ENCODE measurements at places on chromosomes 12 and 14.

DNA sequence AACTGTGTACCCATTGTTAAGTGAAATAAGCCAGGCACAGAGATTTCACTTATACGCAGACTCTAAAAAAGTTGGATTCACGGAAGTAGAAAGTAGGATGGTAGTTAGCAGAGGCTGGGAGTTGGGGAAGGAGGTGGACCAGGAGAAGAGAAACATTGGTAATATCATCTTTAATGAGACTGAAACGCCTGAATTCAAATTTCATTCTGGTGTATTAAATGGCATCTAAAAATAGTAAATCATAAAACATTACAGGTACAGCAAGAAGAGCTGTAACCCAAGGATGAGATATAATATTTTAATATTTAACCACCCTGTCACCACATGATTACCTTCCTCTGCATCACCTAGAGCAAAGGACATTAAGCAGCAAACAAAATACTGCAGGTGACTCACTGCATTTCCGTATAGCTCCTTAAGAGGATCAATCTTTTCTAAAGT, 99.4 kb downstream of the EPS8 start:
- DNase-seq = peak; percentile 64

DNA sequence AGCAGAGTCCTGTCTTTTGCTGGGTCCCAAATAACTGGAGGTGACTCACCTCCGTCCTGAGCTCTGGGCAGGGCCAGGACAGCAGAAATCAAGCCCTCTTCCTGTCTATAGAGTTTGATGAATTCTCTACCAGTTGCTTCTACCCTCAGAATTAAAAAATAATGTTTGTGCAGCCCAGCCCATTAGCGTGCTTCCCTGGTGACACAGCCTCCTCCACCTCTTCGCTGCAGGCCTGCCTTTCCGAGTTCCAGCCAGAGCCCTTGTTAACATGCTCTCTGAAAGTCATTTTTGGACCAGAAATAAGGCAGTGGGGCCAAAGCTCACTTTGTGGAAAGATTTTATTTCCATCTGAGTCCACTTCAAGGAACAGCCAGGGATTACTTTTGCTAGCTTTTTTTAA, 94.0 kb downstream of the TBX5 start:
- DNase-seq = no peak

DNA sequence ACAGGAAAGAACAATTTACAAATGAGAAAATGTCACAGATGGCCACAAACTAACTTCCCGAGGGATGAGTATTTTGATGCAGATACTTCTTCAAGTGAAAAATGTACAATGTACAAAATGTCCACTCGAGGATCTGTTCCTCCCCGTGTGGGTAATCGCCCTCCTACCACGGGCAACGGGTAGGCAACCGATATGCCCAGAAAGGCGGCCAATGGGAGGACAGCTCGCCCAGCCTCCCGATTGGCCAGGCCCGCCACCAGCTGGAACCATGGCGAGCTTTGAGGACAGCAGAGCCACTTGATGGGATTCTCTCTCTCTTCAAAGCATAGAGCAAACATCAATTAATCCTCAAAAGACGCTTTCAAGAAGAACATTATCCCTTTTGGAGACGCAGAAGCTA, 42.3 kb downstream of the DPF3 start:
- no peak for DNase-seq

- no peak for DNase-seq
Measured at GRCh38 chr12:68270358-68270757, 17.0 kb upstream of the IL22 start.

DNA sequence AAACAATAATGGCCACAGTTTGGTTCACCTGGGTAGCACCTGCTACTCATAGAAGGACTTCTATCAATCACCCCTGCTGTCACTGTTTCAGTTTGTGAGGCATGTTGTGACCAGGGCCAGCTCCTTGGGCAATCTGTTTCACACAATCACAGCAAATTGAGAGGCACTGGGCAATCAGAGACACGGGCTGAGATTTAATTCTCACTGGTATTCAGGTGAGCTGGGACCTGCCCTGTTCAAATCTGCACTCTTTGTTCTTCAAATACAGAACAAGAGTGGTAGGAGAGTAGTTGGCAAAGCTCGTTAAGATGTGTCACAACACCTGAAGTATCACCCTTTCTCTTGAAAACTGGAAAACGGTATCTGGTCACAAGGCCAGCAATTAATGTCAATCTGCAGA, 57.8 kb upstream of the NAP1L1 start:
- DNase-seq = no peak

DNA sequence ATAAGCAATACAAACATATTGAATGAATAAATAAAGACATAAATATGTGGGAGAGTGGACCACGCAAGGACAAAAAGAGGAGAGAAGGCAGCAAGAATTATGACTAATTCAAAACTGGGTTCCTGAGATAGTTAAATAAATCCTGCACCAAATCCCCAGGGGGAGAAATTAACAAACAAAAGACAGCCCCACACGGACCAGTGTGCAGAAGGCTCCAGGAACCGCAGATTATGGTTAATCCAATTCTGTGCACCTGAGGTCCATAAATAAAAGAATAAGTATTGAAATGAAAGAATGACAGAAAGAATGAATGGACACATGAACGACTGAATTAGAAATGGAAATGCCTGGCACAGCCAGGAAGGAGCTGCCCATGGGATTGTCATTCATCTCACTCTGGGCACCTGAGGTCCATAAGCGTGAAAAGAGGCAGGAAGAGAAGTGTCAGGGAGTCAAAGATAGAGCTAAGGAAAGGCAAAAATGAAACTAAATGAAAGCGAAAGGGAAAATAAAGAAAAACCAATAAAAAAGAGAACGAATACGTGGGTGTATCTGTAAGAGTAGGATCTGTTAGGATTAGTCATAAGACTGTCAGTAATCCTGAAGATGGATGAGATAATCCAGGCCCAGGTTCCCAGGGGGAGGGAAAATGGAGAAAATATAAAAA, 23.3 kb downstream of the MEG3 start:
- no peak for DNase-seq

- DNase-seq = peak; percentile 72
Measured at GRCh38 chr14:47917344-47917954, 242.0 kb upstream of the MDGA2 start.

DNA sequence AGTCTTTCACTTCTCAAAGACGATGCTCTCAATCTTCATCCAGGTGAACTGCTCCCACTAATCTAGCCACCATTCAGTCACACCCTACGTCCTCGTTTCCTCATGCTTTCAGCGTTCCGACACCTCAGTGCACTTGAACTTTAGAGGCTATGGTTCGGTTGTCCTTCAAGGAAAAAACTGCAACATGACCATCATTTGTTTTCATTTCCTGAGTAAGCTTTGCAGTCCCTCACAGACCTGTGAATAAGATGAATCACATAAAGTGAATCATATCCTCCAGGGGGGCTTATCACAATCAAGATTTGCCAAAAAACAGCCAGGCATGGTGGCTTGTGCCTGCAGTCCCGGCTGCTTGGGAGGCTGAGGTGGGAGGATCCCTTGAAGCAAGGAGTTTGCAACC, 80.2 kb downstream of the TMCC3 start:
- DNase-seq = no peak

- DNase-seq = no peak
Measured at GRCh38 chr14:55800156-55800785, 220.3 kb downstream of the KTN1 start.

DNA sequence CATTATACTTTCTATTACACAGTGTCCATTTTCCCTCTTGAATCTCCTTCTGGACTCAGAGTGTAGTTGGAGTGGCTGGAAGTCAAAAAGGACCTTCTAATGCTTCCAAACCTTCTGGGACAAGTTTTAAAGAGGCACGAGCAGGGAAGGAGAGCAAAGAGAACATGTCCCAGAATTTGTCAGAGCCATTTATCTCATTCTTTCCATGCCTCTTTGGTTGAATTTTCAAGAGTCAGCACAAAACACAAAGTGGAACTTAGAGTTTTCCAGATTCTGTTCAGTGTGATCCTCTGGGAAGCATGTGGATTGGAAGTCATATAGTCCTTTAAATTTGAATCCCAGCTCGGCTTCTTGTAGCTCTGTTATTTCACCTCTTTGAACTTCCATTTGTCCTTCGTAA, 138.2 kb upstream of the PWP1 start:
- DNase-seq = no peak

DNA sequence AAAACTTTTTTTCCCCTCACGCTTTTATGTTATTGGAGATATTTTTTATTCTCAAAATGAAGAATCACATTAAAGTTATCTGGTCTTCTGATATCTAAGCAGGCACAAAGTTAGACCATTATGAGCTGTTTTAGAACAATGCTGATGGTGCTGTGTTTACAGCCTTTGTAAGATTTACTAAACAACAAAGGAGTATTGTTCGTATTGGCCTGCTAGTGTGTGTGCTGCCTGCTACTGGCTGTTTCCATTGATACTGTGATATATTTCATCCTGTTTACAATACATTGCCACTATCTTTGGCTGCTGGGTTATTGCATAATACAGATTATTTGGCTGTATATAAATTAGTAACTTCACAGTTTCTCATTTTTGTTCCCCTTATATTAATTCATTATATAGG, 220.8 kb downstream of the ITPR2 start:
- DNase-seq = peak; percentile 56

DNA sequence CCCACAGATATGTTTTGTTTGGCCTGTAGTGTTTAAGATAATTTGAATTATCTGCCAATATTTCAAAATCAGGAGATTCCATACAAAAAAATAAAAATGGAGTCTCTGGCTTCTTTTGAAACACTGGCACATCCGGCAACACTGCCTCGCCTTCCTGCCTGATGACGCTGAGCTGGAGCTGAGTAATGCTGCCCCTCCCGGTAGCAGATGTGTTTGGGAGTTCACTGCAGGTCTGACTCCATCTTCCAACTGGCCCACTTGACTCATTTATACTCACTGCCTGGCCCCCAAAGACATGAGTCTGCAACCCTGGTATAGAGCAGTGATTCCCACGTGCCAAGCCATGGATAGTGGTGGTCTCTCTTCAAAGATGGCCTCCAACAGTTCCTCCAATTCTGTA, 7.4 kb downstream of the CIT start:
- peak; percentile 90 for DNase-seq

DNA sequence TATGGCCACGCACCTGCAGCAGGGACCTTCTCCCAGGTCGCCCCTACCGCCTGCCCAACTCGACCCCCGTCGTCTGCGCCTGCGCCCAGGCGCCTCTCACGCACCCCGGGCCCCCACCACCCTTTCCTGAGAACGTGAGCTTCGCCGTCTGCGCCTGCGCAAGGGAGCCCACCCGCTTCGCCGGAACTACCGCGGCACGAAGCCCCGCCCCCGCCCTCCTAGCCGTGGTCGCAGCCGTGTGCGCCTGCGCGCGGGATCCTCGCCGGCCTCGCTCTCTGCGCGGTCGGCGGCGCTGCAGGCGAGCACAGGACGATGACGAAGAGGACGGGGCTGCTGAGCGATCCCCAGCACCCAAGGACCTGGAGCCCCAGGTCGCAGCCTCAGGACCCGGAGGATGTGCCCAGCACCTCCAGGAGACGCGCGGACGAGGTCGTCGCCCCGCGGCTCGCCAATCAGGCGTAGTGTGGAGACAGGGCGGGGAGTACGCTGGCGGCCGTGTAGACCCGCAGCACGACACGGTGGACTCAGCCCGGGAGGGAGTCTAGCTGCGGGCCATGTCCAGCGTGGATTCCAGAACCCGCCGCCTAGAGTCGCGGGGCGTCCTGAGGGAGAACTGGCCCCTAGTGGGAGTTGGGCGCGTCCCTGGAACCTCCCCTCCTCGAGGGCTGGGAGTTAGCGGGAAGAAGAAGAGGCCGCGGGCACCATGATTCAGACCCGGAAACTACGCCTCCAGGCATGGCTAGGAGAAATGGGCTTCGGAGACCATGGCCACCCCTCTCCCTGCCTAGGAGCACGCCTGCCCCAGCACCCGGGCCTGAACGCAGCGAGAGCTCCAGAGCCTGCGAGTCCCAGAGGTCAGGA, 1120.8 kb upstream of the TMEM132C start:
- DNase-seq = peak; percentile 89

DNA sequence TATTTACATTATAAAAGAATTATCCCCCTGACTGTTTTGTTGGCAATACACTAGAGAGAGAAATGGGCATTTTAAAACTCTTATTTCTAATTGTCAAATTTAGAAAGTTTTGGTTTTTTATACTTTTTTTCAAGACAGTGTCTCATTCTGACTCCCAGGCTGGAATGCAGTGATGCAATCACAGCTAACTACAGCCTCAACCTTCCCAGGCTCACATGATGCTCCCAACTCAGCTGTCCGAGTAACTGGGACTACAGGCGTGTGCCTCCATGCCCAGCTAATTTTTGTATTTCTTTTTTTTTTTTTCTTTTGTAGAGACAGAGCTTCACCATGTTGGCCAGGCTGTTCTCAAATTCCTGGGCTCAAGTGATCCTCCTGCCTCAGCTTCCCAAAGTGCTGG, 8.3 kb upstream of the OR11H6 start:
- DNase-seq = no peak

DNA sequence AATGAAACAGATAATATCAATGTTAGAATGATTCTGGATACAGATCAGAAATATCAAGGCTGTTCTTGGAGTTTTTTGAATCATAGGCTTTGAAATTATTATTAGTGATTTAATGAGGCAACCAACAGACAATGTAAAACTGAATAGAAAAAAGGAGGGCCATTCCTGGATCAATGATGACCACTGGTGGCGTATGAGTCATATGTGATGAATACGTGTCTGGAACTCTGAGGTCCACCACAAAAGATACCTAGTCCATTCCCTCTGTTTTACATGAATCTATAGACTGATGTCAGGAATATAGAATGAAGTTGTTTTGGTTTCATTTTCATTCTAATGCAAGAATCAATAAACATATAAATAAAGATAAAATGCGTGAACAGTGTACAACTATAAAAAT, 78.3 kb upstream of the RTL1 start:
- peak; percentile 16 for DNase-seq

GRCh38 chr12:24596768-24597388, 352.0 kb downstream of the BCAT1 start:
- peak; percentile 69 for DNase-seq

DNA sequence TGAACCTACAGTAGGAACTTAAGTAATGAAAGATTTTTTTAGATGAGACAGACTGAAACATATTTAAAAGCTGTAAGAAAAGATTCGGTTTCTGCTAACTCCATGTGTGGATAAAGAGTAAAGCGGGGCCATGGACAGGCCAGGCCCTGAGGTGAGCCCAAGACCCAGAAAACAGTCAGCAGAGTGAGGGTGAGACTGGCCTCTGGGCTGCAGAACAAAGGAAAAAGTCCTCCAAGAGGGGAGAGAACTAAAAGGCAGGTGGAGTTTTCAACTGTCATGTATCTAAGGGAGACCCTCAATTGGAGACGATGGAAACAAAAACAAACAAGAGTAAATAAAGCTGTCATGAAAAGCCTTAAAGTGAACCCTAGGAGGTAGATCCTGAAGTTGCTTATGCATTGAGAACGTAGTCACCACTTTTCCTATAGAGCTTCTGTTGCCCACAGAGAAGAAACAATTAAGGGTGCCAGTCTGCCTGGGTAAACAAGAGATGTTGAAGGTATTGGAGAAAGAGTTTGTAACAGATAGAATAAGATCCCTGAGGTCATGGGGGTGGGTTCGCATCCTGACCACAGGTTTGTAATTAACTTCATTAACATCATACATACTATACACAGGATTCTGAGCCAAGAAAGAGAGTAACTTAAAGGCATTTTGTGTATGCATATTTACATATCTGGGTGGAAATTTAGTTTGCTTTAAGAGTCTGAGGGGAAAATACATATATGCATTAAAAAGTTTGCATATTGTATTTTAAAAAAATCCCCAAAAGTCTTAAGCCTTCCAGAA, 268.7 kb upstream of the PDE3A start:
- no peak for DNase-seq

GRCh38 chr14:33554988-33555387, 395.9 kb downstream of the EGLN3 start:
- DNase-seq = no peak
